Activated CD4-positive, alpha-beta T cell treated with anti-CD3 and anti-CD28 coated beads for 4 hours (primary cell): ENCODE measurements at places on chromosomes 3 and 15.

- DNase-seq = no peak
Observed at GRCh38 chr15:74123131-74123429, 7.3 kb upstream of the ISLR2 start.

DNA sequence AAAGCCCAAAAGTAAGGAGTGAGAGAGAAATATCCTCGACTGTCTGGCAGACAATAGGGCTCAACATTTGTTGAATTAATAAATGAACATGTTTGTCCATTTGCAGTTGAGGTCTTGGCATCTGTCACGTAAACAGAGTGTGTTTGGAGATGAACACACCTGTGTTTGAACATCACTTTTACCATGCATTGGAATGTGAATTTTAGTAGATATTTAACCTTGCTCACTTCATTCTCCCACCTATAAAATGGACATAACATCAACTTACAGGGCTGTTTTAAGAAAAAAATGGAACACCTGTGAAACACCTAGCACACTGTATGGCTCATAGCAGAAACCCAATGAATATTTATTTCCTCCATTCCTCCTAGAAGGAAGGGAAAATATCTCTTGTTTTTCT is 204.8 kb downstream of the KCNMB2 start:
- no peak for DNase-seq

GRCh38 chr3:71438071-71438685 is 145.3 kb downstream of the FOXP1 start:
- DNase-seq = no peak

GRCh38 chr15:91099995-91100813 is at the start of gene SV2B:
Gene SV2B (plus strand): TSS chr15:91100257. CDS start chr15:91226264, 126,007 bp downstream.
- peak; percentile 65 for DNase-seq

DNA sequence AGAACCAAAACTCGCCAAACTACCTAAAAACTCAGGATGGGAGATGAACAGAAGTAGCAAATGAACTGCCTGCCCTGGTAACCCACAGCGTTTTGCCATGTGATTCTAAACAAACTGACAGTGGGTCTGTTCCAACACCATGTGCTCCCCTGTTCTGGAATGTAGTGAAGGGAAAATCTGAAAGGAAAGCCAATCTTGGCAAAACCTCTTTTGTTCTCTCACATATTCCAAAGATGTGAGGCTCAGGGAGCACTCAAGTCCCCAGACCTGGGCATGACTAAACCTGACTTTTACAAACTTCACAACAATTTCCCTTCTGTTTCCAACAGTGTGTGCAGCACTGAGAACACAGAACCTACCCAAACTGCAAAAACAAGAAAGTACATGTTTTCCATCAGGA is 116.1 kb downstream of the IMPG2 start:
- no peak for DNase-seq

- peak; percentile 73 for DNase-seq
Observed at GRCh38 chr15:69523010-69524001, 70.7 kb downstream of the RPLP1 start.
